ENCODE measurements at places on chromosomes 5 and 9.

GRCh38 chr9:79984429-79985067, 412.8 kb downstream of the TLE4 start:
- DNase-seq, result no peak
- no peaks in the 10 kb centered on the region for H3K4me1 ChIP-seq

DNA sequence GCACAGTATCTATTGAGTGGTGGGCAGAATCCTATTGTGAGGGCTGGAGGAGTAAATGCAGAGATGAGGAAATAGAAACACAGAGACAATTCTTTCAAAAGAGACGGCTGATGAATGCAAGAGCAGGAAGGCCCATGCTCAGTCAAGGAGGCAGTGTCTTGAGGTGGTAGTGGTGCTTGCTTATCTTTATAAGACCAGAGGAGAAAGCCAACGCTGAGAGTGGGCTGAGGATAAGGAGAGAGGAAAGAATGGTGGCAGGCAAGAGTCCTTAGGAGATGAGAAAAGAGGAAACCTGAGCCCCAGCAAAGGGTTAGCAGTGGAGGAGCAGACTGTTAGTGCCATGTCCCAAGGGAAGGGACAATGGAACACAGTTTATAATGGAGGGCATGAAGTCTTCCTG, 86.0 kb downstream of the SNCAIP start:
- no peaks in the 10 kb centered on the region for H3K36me3 ChIP-seq
- no peak overlapping the region for H3K4me3 ChIP-seq
- no peak overlapping the region for H3K27ac ChIP-seq
- no peak for DNase-seq

DNA sequence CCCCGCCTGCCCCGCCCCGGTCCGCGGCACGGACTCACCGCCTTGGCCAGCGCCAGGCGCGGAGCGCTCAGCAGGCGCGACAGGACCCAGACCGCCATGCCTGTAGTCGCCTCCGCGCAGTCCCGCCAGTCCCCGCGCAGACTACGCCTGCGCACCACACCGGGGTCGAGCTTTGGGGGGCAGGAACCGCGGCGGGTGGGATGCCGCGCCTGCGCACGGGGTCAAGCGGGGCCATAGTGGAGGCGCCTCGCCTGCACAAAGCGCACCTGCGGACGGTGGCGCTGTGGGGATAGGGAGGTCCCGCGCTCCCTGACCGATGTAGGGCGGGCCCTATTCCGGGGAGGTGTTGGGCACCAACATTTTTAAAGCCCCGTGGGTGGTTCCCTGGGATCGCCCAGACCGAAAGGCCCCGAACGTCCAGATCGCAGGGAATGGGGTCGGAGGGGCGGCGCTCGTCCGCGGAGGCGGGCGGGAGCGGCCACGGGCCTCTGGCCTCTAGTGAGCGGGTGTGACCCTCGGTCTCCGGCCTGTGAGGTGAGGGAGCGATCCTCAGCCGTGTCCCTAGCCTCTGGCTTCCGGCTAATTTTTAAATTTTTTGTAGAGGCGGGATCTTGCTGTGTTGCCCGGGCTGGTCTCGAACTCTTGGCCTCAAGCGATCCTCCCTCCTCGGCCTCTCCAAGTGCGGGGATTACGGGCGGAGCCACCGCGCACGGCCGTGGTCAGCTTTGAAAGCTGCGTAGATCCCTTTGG, 70.8 kb upstream of the LPCAT1 start:
- peak; percentile 60 for DNase-seq
- peak overlapping the region; percentile 48 for H3K4me3 ChIP-seq
- no peaks in the 10 kb centered on the region for H3K27me3 ChIP-seq

GRCh38 chr9:77879437-77879943, 152.1 kb downstream of the GNAQ start:
- no peak for DNase-seq
- H3K27me3 ChIP-seq, result no peaks in the 10 kb centered on the region
- H3K4me1 ChIP-seq, result no peaks in the 10 kb centered on the region
- no peak overlapping the region for H3K27ac ChIP-seq
- H3K4me3 ChIP-seq, result no peak overlapping the region
- H3K36me3 ChIP-seq, result no peaks in the 10 kb centered on the region

- no peak overlapping the region for H3K4me3 ChIP-seq
- no peaks in the 10 kb centered on the region for H3K4me1 ChIP-seq
- H3K27ac ChIP-seq, result no peak overlapping the region
- H3K36me3 ChIP-seq, result no peaks in the 10 kb centered on the region
Observed at GRCh38 chr5:8726383-8727036, 819.4 kb downstream of the SEMA5A start.

- no peak for DNase-seq
- H3K4me3 ChIP-seq, result no peak overlapping the region
- H3K27me3 ChIP-seq, result no peaks in the 10 kb centered on the region
- no peak overlapping the region for H3K27ac ChIP-seq
Observed at GRCh38 chr5:180395540-180396274, 42.6 kb upstream of the GFPT2 start.

DNA sequence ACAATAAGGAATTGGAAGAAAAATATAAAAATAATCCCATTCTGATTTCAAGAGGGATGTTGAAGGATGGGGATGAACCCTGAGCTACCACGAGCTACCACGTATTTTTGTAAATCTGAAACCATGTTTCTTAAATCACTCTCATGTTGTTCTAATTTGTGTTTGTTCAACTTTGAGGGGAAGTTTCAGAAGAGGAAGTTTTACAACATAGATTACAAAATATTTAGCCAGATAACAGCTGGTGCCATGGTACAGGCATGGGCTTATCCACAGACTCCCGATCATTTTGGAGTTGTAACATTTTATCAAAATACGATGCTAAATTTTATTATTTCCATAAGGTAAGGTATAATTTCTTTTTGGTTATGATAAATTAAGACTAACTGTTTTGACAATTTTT, 15.2 kb downstream of the CCDC125 start:
- no peak overlapping the region for H3K27ac ChIP-seq
- no peaks in the 10 kb centered on the region for H3K4me1 ChIP-seq
- H3K36me3 ChIP-seq, result no peaks in the 10 kb centered on the region
- H3K4me3 ChIP-seq, result no peak overlapping the region
- no peaks in the 10 kb centered on the region for H3K27me3 ChIP-seq

DNA sequence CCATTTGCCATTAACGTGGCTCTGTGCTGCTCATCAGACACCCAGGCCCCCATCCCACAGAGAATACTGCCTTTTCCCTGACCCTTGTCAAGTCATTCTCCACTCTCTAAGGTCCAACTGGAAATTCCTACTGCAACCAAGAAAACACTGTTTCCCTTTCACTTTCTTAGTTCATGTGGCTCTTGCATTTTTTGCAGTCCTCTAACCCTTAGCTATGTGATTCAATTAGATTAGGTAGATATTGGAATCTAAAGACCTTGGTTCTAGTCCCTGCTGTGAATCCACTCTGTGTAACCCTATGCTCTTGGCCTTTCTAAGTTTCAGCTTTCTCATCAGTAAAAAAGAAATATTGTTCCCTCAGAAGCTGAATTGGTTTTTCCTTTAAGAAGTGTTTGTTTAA, 649.4 kb downstream of the CCDC171 start:
- no peaks in the 10 kb centered on the region for H3K4me1 ChIP-seq
- DNase-seq, result no peak
- no peak overlapping the region for H3K27ac ChIP-seq
- no peaks in the 10 kb centered on the region for H3K36me3 ChIP-seq

GRCh38 chr9:116929621-116930020, 242.5 kb downstream of the TRIM32 start:
- H3K4me1 ChIP-seq, result no peaks in the 10 kb centered on the region
- no peak for DNase-seq
- H3K36me3 ChIP-seq, result no peaks in the 10 kb centered on the region
- no peak overlapping the region for H3K4me3 ChIP-seq
- no peak overlapping the region for H3K27ac ChIP-seq

- no peaks in the 10 kb centered on the region for H3K27me3 ChIP-seq
- no peak overlapping the region for H3K4me3 ChIP-seq
- no peak for DNase-seq
- H3K36me3 ChIP-seq, result no peaks in the 10 kb centered on the region
Observed at GRCh38 chr9:99230206-99230605, 8.1 kb downstream of the SEC61B start.

- H3K36me3 ChIP-seq, result no peaks in the 10 kb centered on the region
- no peak for DNase-seq
- H3K27me3 ChIP-seq, result no peaks in the 10 kb centered on the region
Observed at GRCh38 chr9:82597241-82598203, 465.4 kb downstream of the RASEF start.

GRCh38 chr5:151202381-151203139, 21.3 kb downstream of the CCDC69 start:
- H3K36me3 ChIP-seq, result no peaks in the 10 kb centered on the region
- DNase-seq, result no peak
- H3K4me3 ChIP-seq, result no peak overlapping the region
- H3K27me3 ChIP-seq, result no peaks in the 10 kb centered on the region
- H3K4me1 ChIP-seq, result no peaks in the 10 kb centered on the region
- H3K27ac ChIP-seq, result no peak overlapping the region

DNA sequence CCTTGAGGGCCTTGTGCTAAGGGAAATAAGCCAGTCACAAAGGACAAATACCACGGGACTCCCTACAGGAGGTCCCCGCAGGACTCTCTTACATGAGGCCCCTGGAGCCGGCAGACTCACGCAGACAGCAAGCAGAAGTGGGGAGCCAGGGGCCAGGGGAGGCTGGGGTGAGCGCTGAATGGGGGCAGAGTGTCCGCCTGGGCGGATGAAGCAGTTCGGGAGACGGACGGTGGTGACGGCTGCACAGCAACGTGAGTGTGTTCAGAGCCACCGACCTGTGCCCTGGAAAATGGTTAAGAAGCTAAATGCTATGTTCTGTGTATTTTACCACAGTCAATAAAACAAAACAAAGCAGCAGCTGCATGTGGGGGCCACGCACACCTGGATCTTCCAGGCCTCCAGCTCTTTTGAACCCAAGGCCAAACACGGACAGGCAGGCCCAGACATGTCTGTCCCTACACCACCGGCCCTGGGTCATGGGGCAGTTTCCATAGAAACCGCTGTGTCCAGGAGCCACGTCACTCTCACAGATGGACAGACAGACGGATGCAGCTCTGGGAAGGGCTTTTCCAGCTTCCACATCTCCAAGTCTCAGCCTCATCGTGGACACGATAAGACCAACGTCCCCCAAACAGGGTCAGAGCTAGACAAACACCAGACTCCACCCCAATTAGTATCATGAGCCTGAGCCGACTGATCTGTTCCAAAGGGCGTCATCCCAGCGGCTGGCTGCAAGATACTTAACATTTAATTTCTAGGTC, 103.9 kb downstream of the VAV2 start:
- no peak for DNase-seq
- H3K27ac ChIP-seq, result no peak overlapping the region
- H3K4me1 ChIP-seq, result no peaks in the 10 kb centered on the region
- no peaks in the 10 kb centered on the region for H3K27me3 ChIP-seq
- no peak overlapping the region for H3K4me3 ChIP-seq

DNA sequence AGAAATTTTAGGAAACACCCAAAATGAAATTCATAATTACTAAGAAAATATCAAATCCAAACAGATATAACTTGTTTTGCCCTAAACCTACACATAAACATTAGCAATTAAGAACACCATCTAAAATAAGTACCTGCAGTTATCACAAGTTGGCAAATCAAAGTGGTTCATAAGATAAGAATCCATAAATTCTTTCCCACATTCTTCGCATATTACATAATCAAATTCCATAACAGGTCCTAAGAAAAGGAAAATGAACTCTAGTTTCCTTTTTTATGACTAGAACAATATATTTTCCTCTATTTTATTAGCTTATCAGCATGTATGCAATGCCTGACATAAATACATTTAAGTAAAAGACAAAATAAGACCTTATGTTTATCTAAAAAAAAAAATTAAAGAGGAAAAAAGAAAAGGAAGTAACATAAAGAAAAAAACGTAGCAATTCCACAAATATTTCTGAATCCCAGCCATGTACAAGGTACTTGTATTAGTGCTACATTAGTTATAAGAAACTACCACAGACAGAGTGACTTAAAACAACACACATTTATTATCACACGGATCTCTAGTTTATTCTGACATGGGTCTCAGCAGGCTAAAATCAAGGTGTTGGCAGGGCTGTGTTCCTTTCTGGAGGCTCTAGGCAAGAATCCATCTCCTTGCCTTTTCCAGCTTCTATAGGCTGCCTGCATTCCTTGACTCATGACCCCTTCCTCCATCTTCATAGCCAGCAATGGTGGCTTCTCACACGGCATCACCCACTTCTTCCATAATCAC, 7.5 kb downstream of the XPA start:
- H3K27me3 ChIP-seq, result no peaks in the 10 kb centered on the region
- H3K36me3 ChIP-seq, result no peaks in the 10 kb centered on the region
- H3K4me1 ChIP-seq, result no peaks in the 10 kb centered on the region
- no peak overlapping the region for H3K4me3 ChIP-seq
- no peak overlapping the region for H3K27ac ChIP-seq

- H3K27me3 ChIP-seq, result no peaks in the 10 kb centered on the region
- H3K4me3 ChIP-seq, result no peak overlapping the region
- no peaks in the 10 kb centered on the region for H3K4me1 ChIP-seq
- DNase-seq, result no peak
Observed at GRCh38 chr5:4479426-4479825, 660.7 kb upstream of the ADAMTS16 start.

GRCh38 chr5:116273448-116274242, 188.8 kb downstream of the COMMD10 start:
- H3K4me1 ChIP-seq, result no peaks in the 10 kb centered on the region
- no peak for DNase-seq
- H3K27ac ChIP-seq, result no peak overlapping the region

DNA sequence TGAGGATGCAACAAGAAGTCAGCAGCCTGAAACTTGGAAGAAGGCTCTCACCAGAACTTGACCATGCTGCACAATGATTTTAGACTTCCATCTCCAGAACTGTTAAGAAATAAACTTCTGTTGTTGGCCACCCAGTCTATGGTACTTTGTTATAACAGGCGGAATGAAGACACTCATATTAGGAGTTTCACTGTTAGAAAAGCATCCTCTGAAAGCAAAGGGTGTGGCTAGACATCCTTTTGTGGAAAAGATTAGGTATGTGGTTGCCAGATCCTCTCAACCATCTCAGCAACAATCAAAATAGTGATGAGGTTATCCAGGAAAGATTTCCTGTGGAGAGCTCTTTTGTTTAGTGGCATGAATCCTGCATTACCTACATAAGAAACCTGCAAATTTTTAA, 20.7 kb downstream of the ITGA2 start:
- H3K27ac ChIP-seq, result no peak overlapping the region
- no peak overlapping the region for H3K4me3 ChIP-seq
- H3K27me3 ChIP-seq, result no peaks in the 10 kb centered on the region
- H3K4me1 ChIP-seq, result no peaks in the 10 kb centered on the region
- no peaks in the 10 kb centered on the region for H3K36me3 ChIP-seq

DNA sequence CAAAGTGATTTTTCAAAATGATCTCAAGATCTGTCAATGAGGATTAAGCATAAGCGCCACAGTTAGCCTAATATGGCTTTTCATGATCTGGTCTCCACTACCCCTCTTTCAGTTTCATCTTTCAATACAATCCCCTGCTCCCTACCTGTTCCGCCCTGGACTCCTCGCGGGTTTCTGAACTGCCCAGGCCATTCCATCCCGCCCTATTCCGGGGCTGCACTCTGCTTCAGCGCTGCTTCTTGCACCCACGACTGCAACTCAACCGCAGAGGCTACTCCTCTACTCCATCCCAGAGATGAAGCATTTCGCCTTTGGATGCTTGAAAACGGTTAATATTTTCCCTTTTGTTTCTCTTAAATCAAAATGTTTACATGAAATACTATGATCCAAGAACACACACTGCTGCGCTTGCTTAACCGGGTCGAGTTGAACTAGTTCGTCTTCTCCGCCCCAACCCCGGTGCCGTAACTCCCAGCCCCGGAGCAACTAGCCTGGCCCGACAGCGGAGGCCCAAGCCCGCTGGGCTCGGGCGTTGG, 716 bp upstream of the OTULIN start:
- H3K4me1 ChIP-seq, result no peaks in the 10 kb centered on the region
- no peak for DNase-seq
- H3K27me3 ChIP-seq, result no peaks in the 10 kb centered on the region
- H3K4me3 ChIP-seq, result peak overlapping the region; percentile 47

Measured in uterus (tissue), 4 donors.